ENCODE measurements at places on chromosomes 6 and 20. TPM values are rescaled to one million over a fixed set of nuclear protein-coding genes. Genes with fewer than 3 reads are reported as not detected.

Gene VARS1
- 71.1 TPM for total RNA-seq

Gene GRM1
- not detected for total RNA-seq

Gene PIM1
- 11.3 TPM for total RNA-seq

DNA sequence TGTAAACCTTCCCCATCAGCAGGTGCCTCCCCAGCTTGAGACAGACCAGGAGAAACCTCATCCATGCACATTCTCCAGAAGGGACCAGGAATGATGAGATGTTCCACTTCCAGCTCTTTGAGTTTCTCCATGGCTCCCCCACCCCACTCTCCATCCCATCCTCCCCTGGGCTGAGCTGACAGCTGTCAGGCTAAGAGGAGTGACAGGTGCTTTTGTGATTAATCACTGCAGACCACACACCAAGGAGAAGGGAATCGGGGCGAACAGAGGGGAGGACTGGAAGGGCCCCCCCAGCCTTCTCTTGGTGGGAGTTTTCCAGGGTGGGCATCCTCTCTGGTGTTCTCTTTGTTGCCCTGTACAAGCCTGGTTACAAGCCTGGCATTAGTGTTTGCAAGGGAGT is 56.1 kb upstream of the ZFAND3 start:
- H3K4me1 ChIP-seq = peaks cover 16% of the 10 kb centered on the region
- H3K4me3 ChIP-seq = no peak overlapping the region
- no peak for DNase-seq
- H3K27me3 ChIP-seq = peaks cover 7% of the 10 kb centered on the region

GRCh38 chr20:44959638-44960102 is 527 bp downstream of the TOMM34 start:
- no peak for DNase-seq
- H3K4me1 ChIP-seq = peaks cover 23% of the 10 kb centered on the region
- peaks cover 17% of the 10 kb centered on the region for H3K36me3 ChIP-seq
- H3K4me3 ChIP-seq = peak overlapping the region; percentile 88
- H3K27ac ChIP-seq = peak overlapping the region; percentile 85

DNA sequence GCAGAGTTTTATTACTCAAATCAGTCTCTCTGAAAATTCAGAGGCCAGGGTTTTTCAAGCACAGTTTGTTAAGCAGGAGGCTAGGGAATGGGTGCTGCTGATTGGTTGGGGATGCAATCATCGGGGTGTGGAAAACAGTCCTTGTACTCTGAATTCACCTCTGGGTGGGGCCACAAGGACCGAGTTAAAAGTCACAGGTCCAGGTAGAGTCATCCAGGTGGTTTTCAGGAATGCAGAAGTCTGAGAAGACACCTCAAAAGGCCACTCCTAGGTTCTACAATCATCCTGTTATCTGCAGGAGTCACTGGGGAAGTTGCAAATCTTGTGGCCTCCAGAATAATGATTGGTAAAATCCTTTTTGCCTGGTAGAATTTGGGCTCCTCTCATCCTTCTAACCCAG is 371.2 kb upstream of the SULF2 start:
- H3K4me3 ChIP-seq = no peak overlapping the region
- H3K4me1 ChIP-seq = peaks cover 10% of the 10 kb centered on the region
- no peaks in the 10 kb centered on the region for H3K36me3 ChIP-seq
- no peak for DNase-seq

DNA sequence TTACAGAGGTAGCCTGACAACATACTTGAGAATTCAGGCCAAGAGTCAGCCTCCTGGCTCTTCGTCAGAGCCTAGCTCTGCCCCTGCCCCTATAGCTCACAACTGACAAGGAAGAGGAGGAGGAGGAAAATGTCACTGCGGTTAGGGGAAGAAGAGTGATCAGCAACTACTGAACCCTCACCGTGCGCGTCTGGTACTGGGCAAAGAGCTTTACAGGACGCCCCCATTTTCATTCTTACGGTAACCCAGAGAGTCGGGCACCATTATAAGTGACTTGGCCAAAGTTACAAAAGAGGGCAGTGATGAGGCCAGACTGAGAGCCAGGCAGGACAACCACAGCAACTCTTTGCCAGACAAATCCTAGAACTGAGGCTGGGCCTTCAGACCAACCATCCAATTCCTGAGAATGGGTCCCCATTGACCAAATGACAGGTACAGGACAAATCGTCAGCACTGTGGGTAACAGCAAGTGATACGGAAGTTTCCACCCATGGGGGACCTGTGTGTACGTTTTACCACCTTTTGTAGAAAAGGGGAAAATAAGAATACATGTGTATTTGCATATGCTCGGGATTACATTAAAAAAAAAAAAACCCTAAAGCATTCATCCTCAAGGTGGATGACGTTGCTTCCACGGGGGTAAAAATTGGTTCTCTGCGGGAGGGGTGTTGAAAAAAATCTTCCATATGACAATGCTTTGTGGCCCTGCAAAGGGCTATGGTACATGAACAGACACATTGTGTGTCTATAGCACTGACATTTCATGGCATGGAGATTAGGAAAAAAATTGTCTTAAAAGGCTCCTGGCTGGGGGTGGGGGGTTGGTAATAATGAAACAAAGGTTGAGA is 118.0 kb downstream of the NFATC2 start:
- no peaks in the 10 kb centered on the region for H3K27me3 ChIP-seq
- no peak overlapping the region for H3K27ac ChIP-seq
- H3K4me3 ChIP-seq = no peak overlapping the region
- no peak for DNase-seq
- H3K4me1 ChIP-seq = peaks cover 40% of the 10 kb centered on the region

Data from chondrocyte (in vitro differentiated cells).